T-helper 2 cell (primary cell): ENCODE measurements at places on chromosomes 7 and 10.

DNA sequence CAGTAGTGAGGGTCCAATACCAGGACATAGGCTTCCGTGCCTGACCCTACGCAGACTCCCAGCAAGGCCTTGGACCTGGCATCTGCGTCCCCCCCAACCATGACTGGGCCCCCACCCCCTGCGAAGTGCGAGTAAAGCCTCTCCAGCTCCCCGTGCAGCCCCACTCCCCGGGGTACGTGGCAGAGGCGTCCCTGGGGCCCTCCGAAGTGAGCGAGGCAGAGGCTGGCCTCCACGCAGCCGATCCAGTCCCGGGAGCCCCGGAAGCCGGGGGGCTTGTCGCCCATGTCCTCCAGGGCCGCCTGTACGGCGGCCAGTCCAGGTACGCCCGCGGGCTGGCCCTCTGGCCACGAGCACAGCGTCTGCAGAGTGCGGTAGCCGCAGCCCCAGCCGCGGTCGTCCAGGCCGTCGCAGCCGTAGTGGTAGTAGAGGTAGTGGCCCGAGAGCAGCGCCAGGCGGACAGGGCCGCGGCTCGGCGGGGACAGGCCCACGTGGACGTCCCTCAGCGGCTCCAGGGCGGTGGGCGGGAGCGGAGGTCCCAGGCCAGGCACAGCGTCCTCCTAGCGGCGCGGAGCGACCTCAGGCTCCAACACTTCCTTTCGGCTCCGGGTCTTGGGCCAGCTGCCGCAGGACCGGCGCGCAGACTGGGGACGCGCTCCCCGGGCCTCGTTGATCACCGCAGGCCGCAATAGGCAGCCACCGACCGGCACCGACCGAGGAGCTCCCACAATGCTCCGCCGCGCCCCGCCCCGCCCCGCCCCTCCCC is at the start of gene UFSP1:
Gene UFSP1, minus strand, starts transcription at position 728 of the 763 bp plus-strand sequence. Its CDS starts 444 bp downstream, at position 284.
- DNase-seq, result no peak

DNA sequence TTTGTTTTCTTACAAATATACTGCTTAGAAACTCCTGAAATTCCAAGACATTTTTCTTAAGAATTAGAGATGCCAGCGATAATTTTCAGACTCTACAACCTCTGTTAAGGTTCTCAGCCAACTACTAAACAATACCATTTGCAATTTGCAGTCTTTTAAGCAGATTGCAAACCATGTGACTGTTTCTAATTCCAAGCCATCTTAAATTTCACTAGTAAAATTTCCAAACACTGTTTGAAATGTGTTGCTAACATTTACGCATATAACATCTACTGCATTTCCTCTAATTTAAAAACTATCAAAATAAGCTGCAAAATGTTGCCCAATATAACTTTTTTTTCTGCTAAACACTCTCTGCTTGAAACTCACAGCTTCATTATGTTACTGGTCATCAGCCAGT is 56.0 kb upstream of the MACROH2A2 start:
- no peak for DNase-seq

GRCh38 chr10:35306852-35307251 is 29.5 kb upstream of the CCNY start:
- DNase-seq, result no peak

GRCh38 chr7:107432261-107432660 is 37.6 kb upstream of the GPR22 start:
- DNase-seq, result no peak

- no peak for DNase-seq
Observed at GRCh38 chr7:143352531-143353002, 9.9 kb downstream of the FAM131B start.
